ENCODE measurements at places on chromosomes 5 and 9.

GRCh38 chr9:69502671-69503301 lies 169.4 kb downstream of the APBA1 start:
- no peak for DNase-seq

- peak; percentile 49 for DNase-seq
Observed at GRCh38 chr5:132751444-132751843, 4.2 kb downstream of the CCNI2 start.

GRCh38 chr9:101968392-101968791 lies 229.9 kb upstream of the GRIN3A start:
- DNase-seq = no peak

GRCh38 chr5:154697371-154697770 lies 57.8 kb upstream of the LARP1 start:
- DNase-seq = no peak

Data from stimulated activated CD4-positive, alpha-beta T cell treated with anti-CD3 and anti-CD28 coated beads, Interleukin-2, amount 100 ng/mL, for 24 hours (primary cell).